ENCODE measurements at places on chromosomes 1 and 21.

DNA sequence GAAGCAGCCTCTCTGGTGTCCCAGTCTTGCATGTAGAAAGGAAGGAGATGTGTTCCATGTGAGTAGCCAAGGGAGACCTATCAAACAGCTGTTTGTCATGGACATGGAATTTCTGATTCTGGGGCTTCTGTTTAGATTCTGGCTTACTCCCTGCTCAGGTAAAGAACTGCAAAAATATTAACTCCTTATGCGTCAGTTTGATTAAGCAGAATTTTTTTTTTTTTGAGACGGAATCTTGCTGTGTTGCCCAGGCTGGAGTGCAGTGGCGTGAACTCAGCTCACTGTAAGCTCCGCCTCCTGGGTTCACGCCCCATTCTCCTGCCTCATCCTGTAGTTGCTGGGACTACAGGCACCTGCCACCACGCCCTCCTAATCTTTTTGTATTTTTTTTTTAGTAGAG lies 6.8 kb downstream of the ARV1 start:
- DNase-seq = no peak

GRCh38 chr1:153535242-153536011 lies at the start of gene S100A6:
Gene S100A6 (minus strand): TSS chr1:153535991. CDS start chr1:153535339, 652 bp downstream.
- no peak for DNase-seq

GRCh38 chr1:4165686-4166300 lies 265.7 kb upstream of the C1orf174 start:
- DNase-seq = no peak

- DNase-seq = no peak
Observed at GRCh38 chr1:170856455-170856854, 78.9 kb upstream of the MROH9 start.

GRCh38 chr1:210938416-210938925 lies 195.5 kb downstream of the KCNH1 start:
- DNase-seq = no peak

DNA sequence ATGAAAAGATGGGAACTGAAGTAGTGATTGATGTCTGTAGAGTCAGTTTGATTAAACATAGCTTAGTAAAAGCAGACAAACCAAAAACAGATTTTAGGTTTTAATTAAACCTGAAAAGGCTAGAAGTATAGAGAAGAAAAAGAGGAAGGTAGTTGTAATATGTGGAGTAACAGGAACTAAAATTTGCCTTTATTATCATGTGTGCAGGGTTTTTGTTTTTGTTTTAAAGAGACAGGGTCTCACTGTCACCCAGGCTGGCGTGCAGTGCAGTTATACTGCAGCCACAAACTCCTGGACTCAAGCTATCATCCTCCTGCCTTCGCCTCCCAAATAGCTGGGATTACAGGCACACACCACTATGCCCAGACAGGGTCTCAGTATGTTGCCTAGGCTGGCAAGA lies 6.0 kb downstream of the TOR1AIP1 start:
- DNase-seq = no peak

DNA sequence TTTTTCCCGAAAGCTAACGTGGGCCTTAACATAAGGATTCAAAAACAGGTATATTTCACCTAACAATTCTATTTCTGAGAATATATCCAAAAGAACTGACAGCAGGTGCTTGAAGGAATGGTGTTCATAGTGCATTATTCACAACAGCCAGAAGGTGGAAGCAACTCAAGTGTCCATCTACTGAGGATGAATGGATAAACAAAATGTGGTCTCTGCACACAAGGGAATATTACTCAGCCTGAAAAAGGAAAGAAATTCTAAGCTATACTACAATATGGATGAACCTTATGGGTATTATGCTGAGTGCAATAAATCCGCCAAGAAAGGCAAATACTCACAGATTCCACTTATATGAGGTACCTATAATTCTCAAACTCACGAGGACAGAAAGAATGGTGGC lies 6.1 kb upstream of the RIPPLY3 start:
- no peak for DNase-seq

- DNase-seq = no peak
Observed at GRCh38 chr1:30360753-30361152, 362.6 kb downstream of the MATN1 start.

GRCh38 chr21:37220433-37220980 lies 46.6 kb downstream of the VPS26C start:
- DNase-seq = peak; percentile 57

- DNase-seq = no peak
Observed at GRCh38 chr1:10957133-10957532, 55.3 kb upstream of the TARDBP start.

GRCh38 chr1:209743145-209743482 lies 12.7 kb upstream of the TRAF3IP3 start:
- DNase-seq = no peak

- no peak for DNase-seq
Observed at GRCh38 chr1:182674346-182675246, 9.8 kb downstream of the RGS8 start.

- DNase-seq = no peak
Observed at GRCh38 chr1:2602866-2603520, 16.4 kb downstream of the PRXL2B start.

DNA sequence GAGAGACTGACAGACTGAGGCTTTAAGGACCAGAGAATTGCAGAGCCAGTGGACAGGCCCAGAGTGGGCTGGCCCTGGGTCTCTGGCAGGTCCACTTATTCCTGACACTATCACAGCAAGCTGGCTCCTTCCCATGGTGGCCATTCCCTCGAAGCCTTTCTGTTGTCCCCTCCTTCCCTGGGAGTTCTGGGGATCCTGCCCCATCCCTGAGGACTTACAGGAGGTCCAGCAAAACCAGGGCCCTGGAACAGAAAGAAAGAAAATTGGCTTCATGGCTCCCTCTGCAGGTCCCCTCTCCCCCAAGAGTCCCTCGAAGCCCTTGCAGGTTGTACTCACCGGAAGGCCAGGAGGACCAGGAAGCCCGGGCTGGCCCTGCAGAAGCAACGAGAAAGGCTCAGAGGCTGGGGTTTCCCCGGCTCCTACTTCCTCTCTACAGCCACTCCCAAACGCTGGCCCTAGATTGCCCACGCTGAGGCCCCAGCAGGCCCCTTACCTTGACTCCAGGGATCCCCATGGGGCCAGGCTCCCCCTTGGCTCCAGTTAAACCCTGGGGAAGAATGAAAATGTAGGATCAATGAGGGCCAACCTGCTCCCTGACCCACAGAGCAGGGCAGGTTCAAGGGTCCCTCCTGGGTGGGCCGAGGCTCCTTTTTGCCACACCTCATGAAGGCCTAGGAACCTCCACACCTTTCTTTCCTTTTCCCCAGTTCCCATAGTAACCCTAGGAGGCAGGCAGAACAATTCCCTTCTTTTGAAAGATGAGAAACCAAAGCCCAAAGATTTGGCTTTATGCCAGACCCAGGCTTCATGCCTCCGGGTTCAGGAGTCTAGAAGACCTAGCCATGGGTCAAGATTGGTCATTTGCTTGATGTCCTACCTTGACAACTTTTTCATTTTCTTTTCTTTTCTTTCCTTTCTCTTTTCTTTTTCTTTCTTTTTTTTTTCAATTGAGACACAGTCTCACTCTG lies 4.6 kb downstream of the COL9A2 start:
- peak; percentile 77 for DNase-seq

DNA sequence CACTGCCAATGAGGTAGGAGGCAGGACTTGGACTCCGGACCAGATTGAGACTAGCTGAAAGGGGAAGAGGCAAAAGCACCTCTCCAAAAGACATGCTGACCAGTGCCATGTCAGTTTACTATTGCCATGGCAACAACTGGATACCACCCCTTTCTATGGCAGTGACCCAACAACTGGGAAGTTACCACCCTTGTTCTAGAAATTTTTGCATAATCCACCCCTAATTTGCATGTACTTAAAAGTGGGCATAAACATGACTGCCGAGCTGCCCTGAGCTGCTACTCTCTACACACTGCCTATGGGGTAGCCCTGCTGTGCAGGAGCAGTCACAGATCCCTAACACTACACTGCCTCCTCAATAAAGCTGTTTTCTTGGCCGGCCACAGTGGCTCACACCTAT lies 19.0 kb upstream of the SLC6A9 start:
- DNase-seq = no peak

DNA sequence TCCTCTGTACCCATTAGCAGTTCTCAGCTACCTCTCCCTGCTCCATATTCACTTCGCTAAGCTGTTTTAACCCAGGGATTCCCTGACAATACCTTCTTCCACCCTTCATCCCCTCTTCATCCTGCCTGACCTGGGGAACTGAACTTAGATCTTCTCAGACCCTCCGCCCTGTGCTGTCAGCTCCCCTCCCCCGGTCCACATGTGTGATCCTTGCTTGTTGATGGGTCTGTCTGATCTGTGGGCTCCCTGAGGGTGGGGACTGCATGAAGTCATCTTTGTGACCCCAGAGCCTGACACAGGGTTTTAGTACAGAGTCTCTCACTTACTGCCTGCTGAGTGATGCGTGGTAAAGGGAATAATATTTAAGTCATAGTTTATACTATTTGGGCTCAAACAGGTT lies 11.8 kb downstream of the CHAF1B start:
- no peak for DNase-seq

- no peak for DNase-seq
Observed at GRCh38 chr1:235951661-235952060, 85.0 kb upstream of the LYST start.

GRCh38 chr1:55689800-55690199 lies 474.6 kb upstream of the USP24 start:
- no peak for DNase-seq

DNA sequence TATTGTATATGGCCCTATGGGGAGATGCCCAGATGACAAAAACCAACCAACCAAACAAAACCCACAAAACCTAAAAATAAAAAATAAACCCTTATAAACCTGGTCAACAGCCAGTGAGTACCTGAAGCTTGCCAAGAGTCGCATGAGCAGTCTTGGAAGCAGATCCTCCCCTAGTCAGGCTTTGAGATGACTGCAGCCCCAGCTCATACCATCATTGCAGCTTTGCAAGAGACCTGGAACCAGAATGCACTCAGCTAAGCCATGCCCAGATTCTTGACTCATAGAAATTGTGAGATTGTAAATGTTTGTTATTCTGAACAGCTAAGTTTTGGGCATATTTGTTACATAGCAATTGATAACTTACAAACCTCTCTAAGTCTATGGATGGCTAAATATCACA lies 326.8 kb downstream of the HLX start:
- no peak for DNase-seq

DNA sequence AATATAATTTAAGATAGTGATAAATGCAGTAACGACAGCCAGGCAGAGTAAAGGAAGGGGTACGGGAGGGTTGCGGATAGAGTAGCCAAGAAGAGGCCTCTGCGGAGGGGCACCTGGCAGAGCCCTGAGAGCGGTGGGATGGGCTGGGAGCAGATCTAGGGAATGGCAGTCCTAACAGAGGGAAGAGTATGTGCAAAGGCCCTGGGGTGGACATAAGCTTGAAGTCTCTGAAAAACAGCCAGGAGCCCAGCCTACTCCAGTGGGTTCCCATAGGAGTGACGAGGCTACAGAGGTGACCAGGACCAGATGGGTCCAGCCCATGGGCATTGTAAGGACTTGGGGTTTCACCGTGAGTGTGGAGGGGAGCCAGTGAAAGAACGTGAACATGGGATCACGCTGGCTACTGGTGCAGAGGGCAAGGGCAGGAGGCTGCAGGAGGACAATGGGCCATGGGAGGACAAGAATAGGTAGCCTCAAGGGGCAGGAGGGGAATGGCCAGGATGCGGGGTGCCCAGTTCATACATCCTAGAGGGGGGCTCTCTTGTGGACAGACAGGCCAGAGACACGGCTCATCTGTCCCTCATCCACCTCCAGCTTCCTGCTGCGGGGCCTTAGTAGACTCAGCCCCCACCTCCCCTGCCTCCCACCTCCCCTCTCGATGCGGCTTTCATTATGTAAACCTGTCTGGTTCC lies 185.7 kb upstream of the VAMP3 start:
- DNase-seq = no peak

DNA sequence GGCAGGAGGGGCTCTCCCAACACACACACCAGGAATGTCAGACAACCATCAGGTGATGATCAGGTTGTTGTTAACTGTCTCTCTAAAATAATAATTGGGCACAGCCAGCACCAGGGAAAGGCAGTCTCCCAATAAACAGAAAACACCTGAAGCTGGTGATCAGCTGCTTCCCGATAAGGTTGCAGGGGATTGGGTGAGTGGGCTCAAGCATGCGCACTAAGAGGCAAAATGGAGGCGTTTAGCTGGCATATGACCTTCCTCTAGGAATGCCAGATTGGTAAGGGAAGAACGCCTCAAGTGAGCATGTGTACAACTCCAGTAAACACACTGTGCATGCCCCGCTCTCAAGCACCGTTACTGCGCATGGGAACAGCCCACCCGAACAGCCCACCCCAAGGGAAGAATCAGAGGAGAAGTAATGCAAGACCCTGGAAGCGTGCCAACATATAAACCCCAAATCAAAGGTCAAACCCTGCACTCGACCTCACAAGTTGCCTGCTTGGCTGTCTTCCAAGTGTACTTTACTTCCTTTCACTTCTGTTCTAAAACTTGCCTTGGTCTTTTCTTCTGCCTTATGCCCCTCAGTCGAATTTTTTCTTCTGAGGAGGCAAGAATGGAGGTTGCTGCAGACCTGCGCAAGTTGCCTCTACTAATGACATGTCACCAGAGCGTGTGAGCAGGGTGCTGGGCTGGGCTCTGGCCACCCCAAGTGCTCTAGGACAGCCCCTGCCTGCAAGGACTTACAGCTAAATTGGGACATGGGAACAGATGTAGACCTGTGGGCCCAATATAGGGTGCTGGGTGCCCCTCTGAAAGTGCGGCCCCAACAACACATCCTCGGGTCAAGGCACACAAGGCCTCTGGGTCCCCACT lies 200.8 kb downstream of the RHOU start:
- DNase-seq = no peak

DNA sequence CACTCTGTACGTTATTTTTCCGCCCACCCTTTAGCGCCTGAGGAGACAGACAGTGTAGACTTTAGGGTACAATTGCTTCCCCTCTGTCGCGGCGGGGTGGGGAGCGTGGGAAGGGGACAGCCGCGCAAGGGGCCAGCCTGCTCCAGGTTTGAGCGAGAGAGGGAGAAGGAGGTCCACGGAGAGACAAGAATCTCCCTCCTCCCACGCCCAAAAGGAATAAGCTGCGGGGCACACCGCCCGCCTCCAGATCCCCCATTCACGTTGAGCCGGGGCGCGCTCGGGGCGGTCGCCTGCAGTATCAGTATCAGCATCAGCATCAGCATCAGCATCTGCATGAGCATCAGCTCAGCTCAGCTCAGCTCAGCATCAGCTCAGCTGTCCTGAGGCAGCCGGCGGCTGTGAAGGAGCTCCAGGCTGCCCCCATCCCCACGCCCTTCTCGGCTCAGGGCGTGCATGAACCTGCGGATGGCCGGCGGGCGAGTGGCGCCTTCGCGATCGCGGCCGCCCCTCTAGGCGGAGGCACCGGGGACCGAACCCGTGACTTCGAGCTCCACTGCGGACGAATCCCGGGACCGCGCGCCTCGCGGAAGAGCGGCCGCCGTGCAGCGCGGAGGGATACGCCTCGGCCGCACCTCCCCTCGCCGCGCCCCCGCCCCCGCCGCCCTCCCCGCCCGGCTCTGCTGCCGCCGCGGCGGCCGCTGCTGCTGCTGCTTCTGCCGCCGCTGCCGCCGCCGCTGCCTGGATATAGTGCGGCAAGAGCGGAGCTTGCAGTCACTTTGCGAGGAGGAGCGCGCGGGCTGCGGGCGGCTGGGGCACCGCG lies at the start of gene NCAM2:
Gene NCAM2, plus strand, starts transcription at position 774 of the 820 bp plus-strand sequence.
- peak; percentile 70 for DNase-seq

- DNase-seq = no peak
Observed at GRCh38 chr1:109876617-109877316, 33.9 kb upstream of the CSF1 start.

Data from CMK (cell line).